ENCODE measurements at places on chromosomes 1 and 21. TPM values are rescaled to one million over a fixed set of nuclear protein-coding genes. Genes with fewer than 3 reads are reported as not detected.

KIF2C gene
- 1.7 TPM for total RNA-seq

LRRC52 gene
- 0.44 TPM for total RNA-seq

CD1D gene
- total RNA-seq = 4.6 TPM

SLC5A9 gene
- 8.2 TPM for total RNA-seq

ADORA1 gene
- total RNA-seq = 4.1 TPM

ILDR2 gene
- total RNA-seq = 1.6 TPM

MCOLN3 gene
- total RNA-seq = 7.6 TPM

CAPN8 gene
- total RNA-seq = 70.6 TPM

DNA sequence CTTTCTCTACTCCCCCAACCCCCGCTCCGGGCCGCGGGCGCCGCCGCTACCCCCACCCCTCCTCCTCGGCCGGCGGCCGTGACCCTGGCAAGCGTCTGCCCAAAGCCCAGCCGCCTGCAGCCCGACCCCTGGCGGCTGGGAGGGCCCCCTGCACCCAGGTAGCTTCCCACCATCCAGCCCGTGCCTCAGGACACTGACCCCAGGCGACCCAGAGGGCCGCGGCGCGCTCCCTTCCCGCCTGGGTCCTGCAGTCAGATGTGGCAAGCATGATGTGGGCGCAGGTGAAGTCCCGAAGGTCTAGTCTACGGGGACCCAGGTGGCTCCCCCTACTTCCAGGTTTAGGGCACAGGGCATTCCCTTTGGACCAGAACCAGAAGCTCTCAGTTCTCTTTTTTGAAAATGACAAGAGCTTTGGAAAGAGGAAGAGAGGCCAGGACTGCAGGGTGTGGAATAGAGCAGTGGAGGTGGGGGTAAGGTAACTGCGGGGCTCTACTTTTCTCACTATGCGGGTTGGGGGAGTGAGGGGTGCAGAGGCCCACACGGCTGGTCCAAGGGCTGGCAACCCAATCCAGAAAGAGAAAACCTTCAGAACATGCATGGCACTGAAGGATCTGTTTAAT, at the start of gene DENND4B:
Gene DENND4B (minus strand): TSS at position 97 of the 620 bp plus-strand sequence. CDS start 2,344 bp downstream, outside the sequence.
- peak within 1 kb of the TSS; percentile 88 for H3K4me3 ChIP-seq
- DNase-seq = peak; percentile 89
- peak within 1 kb of the TSS; percentile 93 for H3K27ac ChIP-seq

GRCh38 chr1:40860706-40861223, 1.4 kb downstream of the CITED4 start:
- H3K4me1 ChIP-seq = peaks cover 20% of the 10 kb centered on the region
- no peaks in the 10 kb centered on the region for H3K36me3 ChIP-seq
- H3K27ac ChIP-seq = peak overlapping the region; percentile 90

DNA sequence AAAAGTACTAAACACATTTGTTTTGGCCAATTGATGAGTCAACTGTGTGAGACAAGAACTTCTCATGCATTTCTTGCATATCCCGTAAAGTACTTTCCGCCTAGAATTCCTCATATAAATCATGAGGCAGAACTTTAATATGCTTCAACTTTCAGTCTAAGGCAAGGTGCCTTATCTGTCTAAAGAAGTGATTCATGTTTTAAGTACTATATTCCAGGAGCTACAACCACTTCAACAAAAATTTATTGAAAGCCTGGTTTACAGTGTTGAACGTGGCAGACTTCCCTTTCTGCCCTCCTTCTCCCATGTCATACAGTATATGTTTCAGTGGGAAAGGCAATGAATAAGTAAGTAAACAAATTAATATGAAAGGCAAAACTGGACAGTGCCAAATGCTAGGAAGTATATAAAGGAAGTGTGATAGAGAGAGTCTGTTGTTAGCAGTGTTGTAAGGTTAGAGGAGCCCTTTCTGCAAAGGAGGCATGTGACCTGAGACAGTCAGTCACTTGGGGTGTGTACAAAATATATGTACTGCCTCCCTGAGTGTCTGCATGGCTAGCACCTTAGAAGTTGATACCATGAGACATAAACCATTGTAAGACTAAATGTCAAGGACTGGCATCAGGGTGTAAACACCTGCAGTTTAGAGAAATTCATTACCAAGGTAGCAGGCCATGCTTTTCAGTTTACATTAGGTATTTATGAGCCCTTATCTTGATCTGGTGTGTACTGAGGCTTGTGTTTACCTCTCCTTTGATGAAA, 362.2 kb downstream of the SRGAP2C start:
- H3K27me3 ChIP-seq = no peaks in the 10 kb centered on the region
- H3K4me1 ChIP-seq = no peaks in the 10 kb centered on the region
- no peak for DNase-seq
- no peak overlapping the region for H3K4me3 ChIP-seq
- no peak overlapping the region for H3K27ac ChIP-seq

- peaks cover 22% of the 10 kb centered on the region for H3K27me3 ChIP-seq
- H3K27ac ChIP-seq = no peak overlapping the region
- no peak for DNase-seq
- no peak overlapping the region for H3K4me3 ChIP-seq
- H3K36me3 ChIP-seq = no peaks in the 10 kb centered on the region
These were observed 20.6 kb upstream of the KIF26B start for GRCh38 chr1:245133995-245134715.

GRCh38 chr1:219659684-219660083, 46.8 kb upstream of the ZC3H11B start:
- H3K4me3 ChIP-seq = no peak overlapping the region
- no peaks in the 10 kb centered on the region for H3K36me3 ChIP-seq
- H3K27me3 ChIP-seq = peaks cover 4% of the 10 kb centered on the region
- H3K27ac ChIP-seq = no peak overlapping the region
- peaks cover 17% of the 10 kb centered on the region for H3K4me1 ChIP-seq

GRCh38 chr1:43970502-43970901, 692 bp downstream of the DPH2 start:
- H3K27ac ChIP-seq = no peak overlapping the region
- peaks cover 31% of the 10 kb centered on the region for H3K36me3 ChIP-seq
- no peaks in the 10 kb centered on the region for H3K27me3 ChIP-seq

DNA sequence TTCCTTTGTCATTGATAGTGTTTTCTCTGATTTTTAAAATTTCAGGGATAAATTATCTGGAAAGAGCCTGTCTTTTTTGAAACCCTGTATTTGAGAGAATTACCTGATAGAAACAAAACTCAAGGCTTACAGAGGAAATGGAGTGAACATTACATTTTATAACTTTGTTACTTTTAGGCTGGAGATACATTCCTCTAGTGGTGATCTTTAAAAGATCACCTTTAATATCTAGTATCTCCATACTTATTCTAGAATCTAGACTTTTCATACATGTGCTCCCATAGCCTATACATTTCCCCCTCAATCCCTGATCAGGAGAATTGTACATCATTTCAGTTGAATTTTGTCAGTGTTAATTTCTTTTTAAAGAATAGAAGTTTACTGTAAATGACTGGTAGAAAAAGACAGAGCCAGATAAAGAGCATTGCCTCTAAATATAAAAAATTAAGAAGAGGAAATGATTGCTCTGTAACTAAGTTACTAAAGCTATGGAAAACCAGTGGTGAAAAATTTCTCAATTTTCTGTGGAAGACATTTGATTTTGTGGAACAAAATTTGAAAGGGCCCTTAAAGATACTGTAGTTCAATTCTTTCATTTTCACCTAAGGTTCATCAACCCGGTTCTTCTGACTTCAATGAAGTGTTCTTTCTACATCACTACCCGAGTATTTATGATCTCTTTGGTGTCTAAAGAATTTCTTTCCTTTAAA, 33.7 kb downstream of the RASAL2 start:
- H3K4me1 ChIP-seq = peaks cover 27% of the 10 kb centered on the region
- DNase-seq = no peak
- no peak overlapping the region for H3K4me3 ChIP-seq
- no peaks in the 10 kb centered on the region for H3K36me3 ChIP-seq
- H3K27ac ChIP-seq = peak overlapping the region; percentile 47
- H3K27me3 ChIP-seq = no peaks in the 10 kb centered on the region

DNA sequence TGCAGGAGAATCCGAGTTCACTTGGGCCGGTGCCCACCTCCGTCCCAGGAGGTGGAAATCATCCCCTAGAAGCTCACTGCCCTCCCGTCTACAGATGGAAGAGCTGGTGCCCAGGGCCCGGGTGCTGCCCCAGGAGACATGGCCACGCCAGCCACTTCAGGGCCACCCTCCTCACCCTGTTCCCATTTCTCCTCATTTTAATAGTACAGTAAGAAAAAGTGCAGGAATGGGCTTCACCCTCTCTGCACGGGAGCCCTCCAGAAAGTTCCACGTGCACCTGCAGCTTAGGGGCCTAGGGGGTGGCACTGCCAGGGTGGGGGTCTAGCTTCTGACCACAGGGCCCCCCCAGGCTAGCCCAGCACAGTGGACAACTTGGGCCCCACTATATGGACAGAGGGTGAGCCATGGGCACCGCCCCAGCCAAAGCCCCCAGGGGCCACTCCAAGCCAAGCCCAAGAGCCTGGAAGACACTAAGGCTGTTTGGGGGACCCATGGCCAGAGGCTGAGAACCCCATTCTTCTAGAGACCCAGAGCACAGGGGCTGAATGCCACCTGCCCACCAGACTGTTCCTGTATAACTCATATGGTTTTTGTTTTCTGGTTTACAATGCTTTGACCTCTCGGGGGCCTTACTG, 3.4 kb upstream of the FTCD start:
- H3K36me3 ChIP-seq = no peaks in the 10 kb centered on the region
- no peak overlapping the region for H3K4me3 ChIP-seq
- no peak for DNase-seq
- H3K4me1 ChIP-seq = no peaks in the 10 kb centered on the region
- no peaks in the 10 kb centered on the region for H3K27me3 ChIP-seq

GRCh38 chr1:101496109-101496508, 259.3 kb downstream of the S1PR1 start:
- no peak overlapping the region for H3K27ac ChIP-seq
- no peaks in the 10 kb centered on the region for H3K27me3 ChIP-seq
- H3K4me3 ChIP-seq = no peak overlapping the region
- no peak for DNase-seq

DNA sequence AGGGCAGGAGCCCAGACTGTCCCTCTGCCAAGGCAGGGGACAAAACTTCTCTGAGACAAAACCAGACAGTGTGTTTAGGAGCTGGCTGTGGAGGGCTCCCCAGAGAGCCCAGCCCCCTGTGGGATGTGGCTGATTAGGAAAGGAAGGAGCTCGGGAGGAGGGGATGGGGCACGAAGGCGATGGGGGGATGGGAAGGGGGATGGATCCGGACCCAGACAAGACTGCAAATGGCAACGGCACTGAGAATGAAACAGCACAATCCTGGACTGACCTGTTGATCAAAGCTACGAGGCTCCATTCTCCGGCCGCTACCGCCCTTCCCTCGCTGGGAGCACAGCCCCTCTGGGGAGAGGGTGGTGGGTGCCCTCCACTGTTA, 33.1 kb downstream of the FOXO6 start:
- DNase-seq = no peak
- peaks cover 12% of the 10 kb centered on the region for H3K27me3 ChIP-seq
- no peak overlapping the region for H3K4me3 ChIP-seq

GRCh38 chr1:186605762-186606350, 74.4 kb downstream of the PTGS2 start:
- H3K4me3 ChIP-seq = no peak overlapping the region
- no peak overlapping the region for H3K27ac ChIP-seq
- DNase-seq = peak; percentile 48
- no peaks in the 10 kb centered on the region for H3K27me3 ChIP-seq

GRCh38 chr1:145978471-145978853, 14.0 kb downstream of the POLR3GL start:
- DNase-seq = no peak
- no peaks in the 10 kb centered on the region for H3K36me3 ChIP-seq
- H3K4me1 ChIP-seq = peaks cover 62% of the 10 kb centered on the region
- peak overlapping the region; percentile 96 for H3K27ac ChIP-seq
- no peaks in the 10 kb centered on the region for H3K27me3 ChIP-seq
- peak overlapping the region; percentile 44 for H3K4me3 ChIP-seq

DNA sequence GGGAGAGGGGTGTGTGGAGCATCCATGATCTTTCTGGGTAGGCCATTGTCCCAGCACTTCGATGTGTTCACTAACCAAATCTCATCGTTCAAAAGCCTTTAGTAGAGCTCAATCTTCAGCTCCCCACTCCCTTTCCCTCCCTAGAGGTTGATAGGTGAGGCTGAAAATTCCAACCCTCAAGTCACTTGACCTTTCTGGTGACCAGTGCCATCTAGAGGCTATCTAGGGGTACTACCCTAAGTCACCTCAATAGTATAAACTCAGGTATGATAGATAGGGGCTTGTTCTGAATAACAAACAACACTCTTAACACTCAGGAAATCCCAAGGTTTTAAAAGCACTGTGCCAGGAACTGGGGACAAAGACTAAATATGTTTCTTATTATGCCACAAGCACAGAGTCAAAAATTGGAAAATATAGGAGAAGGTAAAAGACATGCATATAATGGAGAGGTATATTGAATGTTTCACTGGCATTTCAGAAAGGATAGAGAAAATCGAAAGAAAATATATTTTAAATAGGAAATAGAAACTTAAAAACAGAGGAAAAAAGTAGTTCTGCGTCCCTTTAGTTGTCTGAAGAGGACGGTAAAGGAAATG, 42.9 kb upstream of the CD53 start:
- no peaks in the 10 kb centered on the region for H3K4me1 ChIP-seq
- H3K27me3 ChIP-seq = no peaks in the 10 kb centered on the region
- no peak overlapping the region for H3K27ac ChIP-seq
- no peaks in the 10 kb centered on the region for H3K36me3 ChIP-seq
- no peak overlapping the region for H3K4me3 ChIP-seq

DNA sequence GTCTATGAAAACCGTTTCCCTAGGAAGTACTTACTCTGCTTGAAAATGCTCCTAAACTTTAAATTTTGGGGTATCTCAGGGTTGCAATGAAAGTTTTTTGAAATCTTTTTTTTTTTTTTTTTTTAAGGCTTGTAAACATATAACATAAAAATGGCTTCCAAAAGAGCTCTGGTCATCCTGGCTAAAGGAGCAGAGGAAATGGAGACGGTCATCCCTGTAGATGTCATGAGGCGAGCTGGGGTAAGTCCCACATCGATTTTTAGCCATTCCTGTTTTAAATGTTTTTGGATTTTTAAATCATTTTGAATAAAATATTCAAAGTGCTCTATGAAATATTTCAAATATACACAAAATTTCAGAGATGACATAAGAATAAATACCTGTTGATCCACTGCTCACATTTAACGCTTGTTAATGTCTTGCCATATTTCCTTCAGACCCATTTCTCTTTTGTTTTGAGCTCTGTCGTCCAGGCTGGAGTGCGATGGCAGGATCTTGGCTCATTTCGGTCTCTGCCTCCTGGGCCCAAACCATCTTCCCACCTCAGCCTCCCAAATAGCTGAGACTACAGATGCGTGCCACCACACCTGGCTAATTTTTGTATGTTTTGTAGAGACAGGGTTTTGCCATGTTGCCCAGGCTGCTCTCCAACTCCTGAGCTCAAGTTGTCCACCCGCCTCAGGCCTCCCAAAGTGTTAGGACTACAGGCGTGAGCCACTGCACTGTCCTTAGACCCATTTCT, 1.3 kb downstream of the PARK7 start:
- DNase-seq = no peak
- peak overlapping the region; percentile 86 for H3K4me3 ChIP-seq
- no peaks in the 10 kb centered on the region for H3K27me3 ChIP-seq
- peaks cover 36% of the 10 kb centered on the region for H3K4me1 ChIP-seq
- H3K36me3 ChIP-seq = peaks cover 50% of the 10 kb centered on the region

Data from lower lobe of right lung (tissue), 2 donors.